ENCODE measurements at places on chromosomes 2 and 18. TPM values are rescaled to one million over a fixed set of nuclear protein-coding genes. Genes with fewer than 3 reads are reported as not detected.
A peak's percentile ranks its signal among the peaks of the same experiment; 100 is the strongest.

SERPINB13 gene
- total RNA-seq: not detected

RELCH gene
- total RNA-seq: 15.7 TPM

RUFY4 gene
- total RNA-seq: 1.2 TPM

RNF25 gene
- total RNA-seq: 10.4 TPM

SLC9A4 gene
- total RNA-seq: 0.10 TPM

ST6GAL2 gene
- total RNA-seq: not detected

DNA sequence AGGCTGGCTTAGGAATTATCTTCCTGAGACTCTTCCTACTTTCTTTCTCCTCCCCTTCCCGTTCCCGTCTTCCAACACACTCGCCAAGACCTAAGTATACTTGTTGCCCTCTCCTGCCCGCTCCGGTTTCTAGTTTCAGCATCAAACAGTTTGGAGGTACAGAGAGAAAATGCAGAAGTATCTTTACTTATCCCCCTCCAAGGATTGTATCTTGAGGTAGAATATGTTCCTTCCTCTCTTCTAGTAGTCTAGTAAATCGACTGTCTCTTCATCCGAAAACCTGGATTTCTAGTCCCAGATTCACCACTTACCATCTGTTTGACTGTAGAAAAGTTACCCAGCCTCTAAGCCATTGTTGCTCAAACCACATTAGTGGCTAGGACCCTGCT, 755 bp downstream of the EIF4E2 start:
- no peak for DNase-seq

DNA sequence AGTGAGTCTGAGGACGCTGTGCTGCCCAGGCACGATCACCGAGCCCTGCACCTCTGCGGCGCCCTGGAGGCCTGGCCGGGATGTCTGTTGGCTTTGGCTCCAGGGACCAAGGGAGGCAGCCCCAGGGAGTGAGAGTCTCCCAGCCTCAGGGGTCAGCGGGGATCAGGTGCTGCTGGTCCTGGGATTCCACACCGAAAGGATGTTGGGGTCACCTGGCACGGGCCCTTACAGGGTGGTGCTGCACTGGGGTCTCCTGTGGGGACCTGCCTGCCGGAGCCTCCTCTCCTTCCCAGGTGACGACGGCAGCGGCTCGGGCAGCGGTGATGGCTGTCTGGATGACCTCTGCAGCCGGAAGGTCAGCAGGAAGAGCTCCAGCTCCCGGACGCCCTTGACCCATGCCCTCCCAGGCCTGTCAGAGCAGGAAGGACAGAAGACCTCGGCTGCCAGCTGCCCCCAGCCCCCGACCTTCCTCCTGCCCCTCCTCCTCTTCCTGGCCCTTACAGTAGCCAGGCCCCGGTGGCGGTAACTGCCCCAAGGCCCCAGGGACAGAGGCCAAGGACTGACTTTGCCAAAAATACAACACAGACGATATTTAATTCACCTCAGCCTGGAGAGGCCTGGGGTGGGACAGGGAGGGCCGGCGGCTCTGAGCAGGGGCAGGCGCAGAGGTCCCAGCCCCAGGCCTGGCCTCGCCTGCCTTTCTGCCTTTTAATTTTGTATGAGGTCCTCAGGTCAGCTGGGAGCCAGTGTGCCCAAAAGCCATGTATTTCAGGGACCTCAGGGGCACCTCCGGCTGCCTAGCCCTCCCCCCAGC, 30.5 kb downstream of the GPC1 start:
- peak; percentile 3 for DNase-seq

- DNase-seq: no peak
Measured at GRCh38 chr2:14220101-14220500, 412.4 kb upstream of the LRATD1 start.

DNA sequence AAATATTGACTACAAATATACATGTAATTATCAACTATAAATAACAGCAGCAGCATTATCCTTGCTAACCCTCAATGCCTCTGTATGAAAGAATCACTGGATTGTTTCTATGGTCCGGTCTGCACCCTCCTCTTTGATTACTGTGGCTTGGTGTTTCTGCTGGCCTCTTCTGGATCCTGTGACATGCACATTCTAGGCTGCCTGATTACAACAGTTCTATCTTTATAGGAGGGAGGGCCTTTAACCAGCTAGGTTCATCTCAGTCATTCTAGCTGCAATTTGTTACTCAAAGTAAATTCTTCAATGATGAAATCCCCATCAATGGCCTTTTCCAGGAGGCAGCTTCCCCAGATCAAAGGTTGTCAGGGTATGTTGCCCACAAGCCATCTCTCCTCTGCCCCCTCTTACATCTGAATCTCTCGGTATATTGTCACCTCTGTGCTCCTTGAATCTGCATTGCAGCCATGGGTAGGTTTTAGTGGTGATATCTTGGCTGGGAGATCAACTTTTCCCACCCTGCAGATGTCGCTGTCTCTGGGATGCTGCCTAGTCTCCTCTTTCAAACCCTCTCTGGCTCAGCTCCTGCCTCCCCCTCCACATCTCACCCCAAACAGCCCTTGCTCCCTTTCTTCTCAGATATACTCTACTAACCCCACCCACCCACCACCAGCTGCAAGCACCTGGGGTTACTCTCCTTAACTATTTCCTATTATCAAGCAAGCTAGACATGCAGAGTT, 106.2 kb upstream of the BZW1 start:
- DNase-seq: peak; percentile 26

DNA sequence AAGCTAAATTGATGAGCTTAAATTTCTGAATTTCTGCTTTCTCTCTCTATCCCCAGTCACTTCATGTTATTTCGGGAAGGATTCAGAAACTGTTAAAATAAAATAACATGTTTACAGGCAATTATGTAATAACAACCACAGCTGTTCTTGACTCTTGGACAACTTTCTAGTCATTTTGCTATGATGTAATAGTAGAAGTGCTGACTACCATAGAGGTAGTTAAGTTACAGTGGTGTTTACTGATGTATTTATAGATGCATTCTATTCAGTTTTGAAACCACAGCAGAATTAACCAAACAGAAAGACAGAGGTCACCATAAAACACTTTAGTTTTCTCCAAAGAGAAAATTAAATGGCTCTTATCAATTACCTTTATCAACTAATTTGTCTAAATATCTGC, 1292.0 kb upstream of the CHAC2 start:
- DNase-seq: no peak

DNA sequence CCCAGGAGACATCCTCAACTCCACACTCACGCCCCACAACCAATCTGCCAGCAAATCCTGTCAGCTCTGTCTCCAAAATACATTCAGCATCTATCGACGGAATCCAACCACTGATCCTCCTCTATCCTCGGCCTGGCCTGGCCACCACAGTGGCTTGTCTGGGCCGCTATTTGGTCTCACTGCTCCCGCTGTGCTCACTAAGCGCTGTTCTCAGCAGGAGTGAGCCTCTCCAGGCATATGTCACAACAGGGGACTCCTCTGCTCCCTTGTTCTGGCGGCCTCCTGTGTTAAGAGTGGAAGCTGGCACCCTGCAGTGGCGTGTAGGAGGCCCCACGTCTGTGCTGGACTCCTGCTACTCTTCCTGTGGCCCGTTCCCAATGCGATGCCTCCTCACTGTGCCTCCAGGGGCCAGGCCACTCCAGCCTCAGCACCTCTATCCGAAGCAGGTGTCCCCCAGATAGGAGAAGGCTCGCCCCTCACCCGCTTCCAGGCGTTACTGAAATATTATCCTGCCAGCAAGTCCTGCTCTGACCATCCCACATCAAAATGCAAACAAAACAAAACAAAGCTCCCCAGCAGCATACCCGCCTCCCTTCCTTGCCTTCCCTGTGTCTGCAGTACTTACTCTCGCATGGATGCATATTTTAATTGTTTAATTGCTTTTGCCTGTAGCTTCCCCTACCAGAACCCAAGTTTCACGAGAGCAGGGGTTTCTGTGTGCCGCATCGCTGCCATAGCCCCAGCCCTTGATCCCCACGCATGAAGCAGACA, 39.9 kb downstream of the CENPO start:
- DNase-seq: no peak

GRCh38 chr18:48850822-48851598, 99.8 kb downstream of the SMAD7 start:
- DNase-seq: no peak

- peak; percentile 34 for DNase-seq
Measured at GRCh38 chr18:31684279-31685096, at the start of gene B4GALT6. TSS of gene B4GALT6 (minus strand) at chr18:31684581. CDS start at chr18:31684426, 155 bp downstream.

GRCh38 chr2:133271105-133271504, 297.2 kb downstream of the NCKAP5 start:
- DNase-seq: no peak

GRCh38 chr2:15836689-15837610, 103.4 kb upstream of the MYCN start:
- DNase-seq: no peak

DNA sequence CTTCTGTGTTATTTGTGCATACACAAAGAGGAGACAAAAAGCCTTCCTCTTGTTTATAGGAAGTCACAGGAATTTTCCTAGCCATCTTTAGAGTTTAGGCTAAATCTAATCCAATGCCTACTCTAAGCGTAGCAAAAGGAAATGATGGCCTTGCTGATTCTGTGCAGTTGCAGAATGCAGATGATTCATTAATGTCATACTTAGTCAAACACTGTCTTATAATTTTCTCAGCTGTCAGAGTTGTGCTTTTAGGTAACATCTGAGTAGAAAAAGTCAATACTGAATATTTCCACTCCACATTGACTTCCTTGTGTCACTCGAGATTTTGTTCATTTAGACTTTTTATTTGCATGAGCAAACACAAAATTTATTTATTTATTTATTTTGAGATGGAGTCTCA, 157.9 kb upstream of the FOSL2 start:
- no peak for DNase-seq

- no peak for DNase-seq
Measured at GRCh38 chr2:46350029-46350689, 53.0 kb downstream of the EPAS1 start.

DNA sequence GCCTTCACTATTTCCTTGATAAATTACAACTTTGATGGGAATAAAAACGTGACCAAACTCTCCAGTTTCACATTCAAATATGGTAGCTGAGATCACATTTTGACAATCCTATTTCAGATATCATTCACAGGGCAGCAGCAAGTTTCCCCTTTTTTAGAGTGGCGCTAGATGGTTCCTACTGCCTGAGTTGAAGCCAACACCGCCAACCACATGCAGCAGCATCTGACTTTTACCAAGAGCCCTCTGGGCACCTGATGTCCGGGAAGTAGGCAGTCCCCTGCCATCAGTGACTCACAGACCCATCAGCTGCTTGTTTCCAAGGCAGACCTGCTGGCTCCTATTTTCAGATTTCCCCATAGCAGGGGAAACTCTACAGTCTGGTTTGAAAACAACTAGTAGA, 4.0 kb upstream of the MREG start:
- DNase-seq: peak; percentile 77

DNA sequence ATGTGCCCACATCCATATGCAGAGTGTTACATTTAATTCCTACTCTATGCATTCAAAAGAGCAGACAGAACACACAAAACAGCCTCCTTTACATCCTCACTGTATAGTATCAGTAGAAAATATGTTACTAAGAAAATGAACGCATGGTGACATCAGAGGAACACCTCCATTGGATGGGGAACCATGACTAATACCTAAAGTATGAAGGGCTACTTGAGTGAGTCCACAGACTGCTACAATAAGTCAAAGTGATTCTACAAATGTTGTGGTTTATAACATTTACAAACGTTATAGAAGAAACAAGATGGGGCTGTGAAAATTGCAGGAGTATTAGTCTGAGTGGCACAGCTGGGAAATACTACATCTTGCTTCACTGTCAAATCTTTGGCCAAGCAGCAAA, 1830.9 kb upstream of the PIK3C3 start:
- no peak for DNase-seq

DNA sequence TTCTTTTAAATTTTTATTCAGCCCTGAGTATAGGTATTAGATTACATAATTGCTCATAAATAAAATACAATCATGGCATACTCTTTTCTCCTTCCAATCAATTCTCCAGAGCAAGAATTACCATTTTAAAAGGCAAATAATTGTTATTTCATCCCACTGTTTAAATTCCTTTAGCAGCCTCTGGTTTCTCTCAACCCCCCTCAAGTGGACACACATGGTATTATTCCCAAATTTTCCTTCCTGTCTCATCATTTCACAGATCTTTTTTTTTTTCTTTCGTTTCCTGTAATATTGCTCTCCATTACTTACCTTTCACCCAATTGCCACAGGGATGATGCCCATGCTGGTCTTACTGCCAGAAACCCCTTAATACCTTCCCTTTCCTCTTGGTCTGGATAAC, 385.2 kb downstream of the RIT2 start:
- no peak for DNase-seq

GRCh38 chr18:52869349-52869923, 529.4 kb downstream of the DCC start:
- no peak for DNase-seq

DNA sequence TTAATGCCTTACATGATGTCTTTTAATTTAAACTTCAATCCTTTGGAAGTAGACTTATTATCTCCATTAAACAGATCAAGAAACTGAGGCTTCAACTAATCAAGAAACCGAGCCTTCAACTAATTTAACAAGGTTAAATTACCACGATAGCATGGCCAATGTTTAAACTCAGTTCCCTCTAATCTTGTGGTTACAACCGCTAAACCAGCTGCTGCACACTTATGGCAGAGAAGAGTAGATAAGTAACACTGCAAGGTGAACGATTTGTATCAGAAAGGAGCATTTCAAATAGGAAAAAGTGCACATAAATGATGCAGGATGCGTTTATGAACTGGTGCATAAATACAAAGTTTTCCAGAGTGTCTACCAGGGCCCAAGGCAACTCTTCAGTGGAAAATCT, 144.6 kb upstream of the CAVIN2 start:
- DNase-seq: no peak

DNA sequence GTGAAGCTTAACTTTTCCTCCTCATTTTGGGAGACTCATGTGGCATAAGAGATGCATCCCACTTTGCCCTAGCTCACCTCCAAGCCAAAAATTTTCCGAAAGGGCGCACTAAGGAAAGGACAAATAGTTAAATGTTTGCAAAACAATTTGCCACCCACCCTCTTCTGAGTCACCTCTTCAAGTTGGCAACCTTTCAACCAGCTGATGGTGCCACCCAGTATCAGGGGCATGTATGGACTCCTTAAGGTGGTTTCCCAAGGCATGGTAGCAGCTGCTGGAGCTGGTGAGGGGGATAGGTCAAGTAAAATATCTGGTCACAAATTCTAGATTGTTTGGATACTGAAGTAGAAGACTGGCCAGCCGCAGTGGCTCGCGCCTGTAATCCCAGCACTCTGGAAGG, 17.2 kb upstream of the ITGAV start:
- DNase-seq: no peak

DNA sequence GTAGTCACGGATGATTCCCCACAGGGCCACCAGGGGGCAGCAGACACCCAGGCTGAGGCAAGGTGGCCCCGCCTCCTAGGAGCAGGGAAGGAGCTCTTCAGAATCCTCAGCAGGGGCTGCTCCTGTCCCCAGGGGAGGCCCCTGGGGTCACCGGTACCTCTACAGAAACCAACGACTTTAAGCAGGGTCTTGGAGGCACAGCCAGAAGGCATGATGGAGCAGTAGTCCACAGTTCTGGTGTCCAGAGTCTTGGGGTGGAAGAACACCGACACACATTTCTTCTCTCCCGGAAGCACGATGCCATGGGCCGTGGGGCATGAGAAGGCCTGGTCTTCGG, 11.5 kb downstream of the CFAP65 start:
- DNase-seq: peak; percentile 83

GRCh38 chr2:9170458-9171130, 36.0 kb upstream of the ASAP2 start:
- DNase-seq: no peak
